GM13977 (cell line): ENCODE measurements at places on chromosomes 13 and 19.

- no peak for DNase-seq
These were observed 94.5 kb upstream of the TEX29 start for GRCh38 chr13:111225810-111226546.

DNA sequence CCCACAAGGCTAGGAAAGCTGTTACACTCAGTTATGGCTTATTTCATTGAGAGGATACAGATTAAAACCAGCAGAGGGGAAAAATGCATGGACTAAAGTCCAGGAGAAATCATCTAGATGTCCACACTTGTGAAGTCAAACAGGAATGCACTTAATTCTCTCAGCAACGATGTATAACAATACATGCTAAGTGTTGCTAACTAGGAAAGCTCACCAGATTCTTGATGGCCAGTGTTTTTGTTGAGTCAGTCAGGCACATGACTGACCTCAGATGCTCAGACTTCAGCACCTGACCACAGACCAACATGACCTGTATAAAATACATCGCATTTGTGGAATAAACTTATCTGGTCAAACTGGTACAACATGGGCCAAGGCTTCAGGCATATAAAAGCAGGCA lies 470.2 kb upstream of the PRR20A start:
- no peak for DNase-seq

DNA sequence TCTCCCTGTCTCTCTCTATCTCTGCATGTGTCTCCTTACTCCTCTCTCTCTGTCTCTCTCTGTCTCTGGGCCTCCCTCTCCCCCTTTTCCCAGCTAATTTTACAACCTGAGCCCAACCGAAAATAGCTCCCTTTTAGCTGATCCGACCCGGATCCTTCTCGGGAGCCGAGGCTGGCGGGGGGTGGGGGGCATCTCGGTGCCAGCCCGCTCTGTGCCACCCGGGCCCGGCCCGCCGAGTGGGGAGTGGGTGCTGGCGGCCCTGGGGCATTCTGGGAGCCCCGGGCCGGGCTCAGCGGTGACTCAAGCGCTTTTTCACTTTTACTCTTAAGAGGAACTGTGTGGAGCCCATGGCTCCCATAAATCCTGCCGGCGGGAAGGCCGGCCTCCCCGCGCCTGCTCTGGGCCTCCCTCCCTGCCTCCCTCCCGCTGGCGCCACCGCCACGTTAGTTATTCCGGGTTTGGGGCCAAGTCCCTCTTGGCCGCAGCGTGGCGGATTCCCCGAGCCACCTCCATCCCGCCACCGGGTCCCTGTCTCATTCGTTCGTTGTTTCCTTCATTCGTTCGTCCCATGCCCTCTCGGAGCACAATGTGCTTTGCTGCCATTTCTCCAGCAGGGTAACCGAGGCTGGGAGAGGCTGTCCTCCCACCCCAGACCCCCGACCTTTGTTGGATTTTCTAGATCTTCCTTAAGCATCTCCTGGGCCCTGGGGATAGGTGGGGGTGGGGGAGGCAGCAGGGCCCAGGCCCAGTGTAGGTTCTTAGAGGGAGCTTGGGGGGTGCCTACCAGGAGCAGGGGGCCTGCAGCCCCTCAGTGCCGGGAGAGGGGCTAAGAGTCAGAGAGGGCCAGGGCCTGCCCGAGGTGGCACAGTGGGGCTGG lies 3.2 kb downstream of the NFIC start:
- peak; percentile 75 for DNase-seq

- no peak for DNase-seq
These were observed 35.6 kb downstream of the GJA3 start for GRCh38 chr13:20125129-20125782.
